Suppressor macrophage treated with lipopolysaccharide for 1 hour (primary cell): ENCODE measurements at places on chromosomes 5 and 9.

GRCh38 chr9:84804951-84805694, 135.6 kb downstream of the NTRK2 start:
- no peak for DNase-seq

DNA sequence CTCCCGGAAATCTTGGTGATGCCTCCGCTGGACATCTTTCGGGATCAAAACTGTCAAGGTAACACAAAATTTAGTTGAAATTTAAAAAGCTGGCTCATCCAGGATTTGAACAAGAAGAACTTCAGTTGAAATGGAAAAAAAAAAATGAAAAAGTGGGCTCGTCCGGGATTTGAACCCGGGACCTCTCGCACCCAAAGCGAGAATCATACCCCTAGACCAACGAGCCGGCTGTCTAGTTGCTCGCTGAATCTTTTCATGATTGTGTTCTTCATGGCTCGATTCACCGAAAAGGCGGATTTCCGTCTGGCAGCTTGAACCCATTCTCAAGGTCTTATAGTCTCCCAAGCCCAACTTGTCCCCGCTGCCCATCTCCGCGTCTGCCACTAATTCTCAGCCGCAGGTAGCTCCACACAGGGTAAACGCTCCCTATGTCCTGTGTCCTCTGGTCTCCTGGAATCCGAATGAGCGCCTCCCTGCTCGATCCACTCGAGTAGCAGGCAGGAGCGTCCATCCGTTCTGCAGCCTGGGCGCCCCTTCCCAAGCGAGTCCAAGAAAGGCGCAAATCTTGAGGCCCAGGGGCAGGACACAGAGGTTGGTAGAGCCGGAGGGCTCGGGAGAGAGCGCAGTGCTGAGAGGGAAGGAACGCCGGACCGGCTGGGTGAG, 16.2 kb downstream of the TRIM7 start:
- DNase-seq: peak; percentile 83

- no peak for DNase-seq
Measured at GRCh38 chr5:31579558-31579957, 47.5 kb downstream of the C5orf22 start.

- DNase-seq: no peak
Measured at GRCh38 chr9:137311986-137312851, 10.1 kb upstream of the NRARP start.

GRCh38 chr9:37947977-37948376, 44.0 kb upstream of the SLC25A51 start:
- DNase-seq: peak; percentile 57

DNA sequence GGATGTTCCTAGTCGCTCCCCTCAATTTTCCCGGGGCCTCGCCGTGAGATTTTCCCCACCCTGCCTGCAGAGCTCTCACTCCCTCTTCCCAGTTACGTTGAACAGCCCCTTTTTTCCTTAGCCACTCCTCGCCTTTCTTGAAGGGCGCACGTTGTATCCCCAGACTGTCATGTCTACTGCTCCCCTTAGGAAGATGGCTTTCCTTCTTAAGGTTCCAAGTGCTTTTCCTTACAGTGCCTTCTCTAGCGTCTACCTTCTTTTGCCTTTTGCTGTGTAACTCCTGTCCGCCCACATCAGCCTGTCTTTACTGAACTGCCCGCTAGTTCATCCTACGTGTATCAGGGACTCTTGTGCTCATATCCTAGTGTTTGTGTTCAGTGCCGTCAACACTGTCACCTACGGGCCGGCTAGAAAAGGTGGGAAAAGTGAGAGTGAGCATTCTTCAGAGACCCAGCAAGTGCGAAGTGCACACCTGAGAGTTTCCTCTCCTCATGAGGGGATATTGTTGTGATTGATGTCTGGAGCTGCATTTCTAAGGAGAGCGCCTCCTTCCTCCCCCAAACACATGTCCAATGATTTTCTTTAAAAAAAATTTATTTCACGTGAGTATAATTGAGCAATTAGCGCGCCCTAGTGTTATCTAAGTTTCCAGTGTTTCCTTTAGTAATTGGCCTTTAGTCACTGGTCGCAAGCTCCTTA, 764 bp downstream of the CAMLG start:
- DNase-seq: peak; percentile 44
